OCI-LY7 (cell line): ENCODE measurements at places on chromosomes 6 and 20.
A peak's percentile ranks its signal among the peaks of the same experiment; 100 is the strongest.

GRCh38 chr20:43507150-43508080 is at the start of gene L3MBTL1:
Gene L3MBTL1, plus strand, starts transcription at chr20:43507697. Its CDS starts 5,807 bp downstream, at chr20:43513504.
- DNase-seq, result no peak

GRCh38 chr6:139037490-139037889 is 8.9 kb downstream of the ABRACL start:
- DNase-seq, result no peak

GRCh38 chr6:157148391-157149323 is 174.7 kb downstream of the TMEM242 start:
- no peak for DNase-seq

- DNase-seq, result no peak
Observed at GRCh38 chr6:1227935-1228753, 83.8 kb upstream of the FOXQ1 start.

DNA sequence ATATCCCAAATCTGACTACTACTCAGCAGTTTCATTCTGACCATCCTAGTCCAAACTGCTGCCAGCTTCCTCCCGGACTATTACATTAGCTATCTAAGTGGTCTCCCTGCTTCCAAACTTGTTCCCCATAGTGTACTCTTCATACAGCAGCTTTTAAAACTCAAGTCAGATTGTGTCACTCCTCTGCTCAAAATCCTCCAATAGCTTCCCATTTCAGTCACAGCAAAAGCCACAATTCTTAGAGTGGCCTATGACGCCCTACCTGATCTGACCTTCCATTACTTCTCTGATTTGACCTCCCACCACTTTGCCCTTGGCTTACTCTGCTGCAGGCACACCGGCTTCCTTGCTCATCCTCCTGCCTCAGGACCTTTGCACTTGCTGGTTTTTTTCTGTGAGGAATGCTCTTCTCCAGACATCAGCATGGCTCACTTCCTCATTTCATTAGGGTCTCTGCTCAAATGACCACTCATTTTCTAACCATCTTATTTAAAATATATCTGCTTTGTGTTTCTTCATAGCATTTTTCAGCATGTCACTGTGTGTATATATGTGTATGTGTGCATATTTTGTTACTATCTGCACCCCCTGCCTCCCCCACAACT is 111.1 kb upstream of the DTNBP1 start:
- DNase-seq, result no peak

DNA sequence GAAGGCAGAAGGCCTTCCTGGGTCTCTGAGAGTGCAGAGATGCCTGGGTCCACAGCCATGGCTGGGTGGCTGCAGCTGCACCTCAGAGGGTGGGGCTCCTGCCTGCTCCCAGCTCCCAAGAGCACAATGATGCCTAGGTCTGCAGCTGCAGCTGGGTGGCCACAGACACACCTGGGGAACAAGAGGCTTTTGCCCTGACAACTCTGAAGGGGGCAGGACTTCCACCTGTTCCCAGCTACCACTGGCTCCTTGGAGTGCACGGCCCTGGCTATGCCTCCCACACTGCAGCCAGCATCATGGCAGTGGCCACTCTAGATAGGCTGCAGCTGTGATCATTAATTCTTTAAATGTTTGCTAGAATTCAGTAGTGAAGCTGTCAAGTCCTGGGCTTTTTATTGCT is 511.3 kb downstream of the ADGRB3 start:
- DNase-seq, result no peak

DNA sequence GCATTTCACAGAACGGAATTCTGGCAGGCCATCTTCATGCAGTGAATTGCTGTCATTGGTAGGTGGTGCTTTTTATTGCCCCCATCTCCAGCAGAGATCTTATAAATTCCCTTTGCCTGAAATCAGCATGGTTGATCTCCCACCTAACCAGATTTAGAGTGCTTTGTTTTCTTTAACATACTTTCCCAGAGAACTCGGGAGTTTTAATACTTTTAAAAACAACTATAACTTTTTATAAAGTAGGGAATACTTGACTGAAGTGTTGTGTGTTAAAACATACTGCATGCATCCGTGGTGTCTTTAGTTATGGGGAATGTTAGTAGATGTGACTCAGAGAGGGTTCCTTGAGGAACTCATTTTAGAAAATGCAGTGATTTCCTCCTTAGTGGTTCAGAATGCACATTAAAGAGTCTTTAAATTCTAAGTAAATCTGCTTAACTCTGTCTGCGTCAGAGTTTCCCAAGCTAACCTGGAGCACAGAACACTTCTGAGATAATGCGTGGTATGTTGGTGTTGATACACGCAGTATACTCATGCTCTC is 54.9 kb downstream of the AKAP12 start:
- DNase-seq, result no peak

- no peak for DNase-seq
Observed at GRCh38 chr6:95545226-95545625, 32.1 kb upstream of the MANEA start.

GRCh38 chr6:166952567-166953486 is 3.5 kb downstream of the RNASET2 start:
- peak; percentile 68 for DNase-seq

DNA sequence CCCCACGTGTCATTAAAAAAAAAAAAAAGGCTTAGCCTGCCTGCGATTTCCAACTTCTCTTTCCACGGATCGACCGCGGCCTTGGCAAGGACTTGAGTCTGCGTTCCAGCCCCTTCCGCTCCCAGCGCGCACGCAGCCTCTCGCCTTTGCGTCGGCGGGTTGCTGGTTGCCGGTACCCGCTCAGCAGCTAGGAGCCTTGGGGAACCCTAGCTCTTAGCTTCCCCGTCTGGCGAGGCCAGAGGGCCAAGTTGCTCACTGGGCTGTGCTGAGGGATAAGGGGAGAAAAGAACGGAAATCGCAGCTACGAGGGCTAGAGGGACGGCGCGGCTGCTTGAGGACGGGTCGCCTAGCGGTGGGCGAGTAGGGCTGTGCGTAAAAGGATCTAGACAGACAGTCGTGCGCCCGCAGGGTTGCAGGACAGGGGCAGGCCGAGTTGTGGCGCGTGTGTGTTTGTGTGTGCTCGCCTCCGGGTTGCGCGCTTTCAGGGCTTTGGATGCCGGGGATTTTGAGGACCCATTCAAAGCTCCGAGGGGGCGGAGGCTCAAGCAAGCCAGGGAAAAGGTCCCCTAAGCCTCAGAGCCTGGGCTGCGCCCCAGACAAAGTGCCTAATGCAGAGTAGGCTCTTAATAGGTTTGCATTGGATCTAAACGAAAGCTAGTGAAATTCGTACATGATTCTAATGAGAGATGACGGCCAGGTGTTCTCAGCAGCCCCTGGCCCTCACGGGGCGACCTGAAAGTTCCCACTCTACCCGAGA is 40.5 kb upstream of the OSTM1 start:
- DNase-seq, result no peak

GRCh38 chr20:48684501-48685041 is 143.2 kb downstream of the PREX1 start:
- no peak for DNase-seq
